Caco-2 (cell line): ENCODE measurements at places on chromosomes 5 and 9. TPM values are rescaled to one million over a fixed set of nuclear protein-coding genes. Genes with fewer than 3 reads are reported as not detected.

The ANKRD18A gene
- 0.16 and 2.6 TPM in 2 replicates for total RNA-seq

The GPBP1 gene
- 100 and 117 TPM in 2 replicates for total RNA-seq

GRCh38 chr9:129185402-129185801 is 7.3 kb upstream of the IER5L start:
- peaks cover 45% of the 10 kb centered on the region for H3K4me1 ChIP-seq
- no peaks in the 10 kb centered on the region for H3K27me3 ChIP-seq
- no peaks in the 10 kb centered on the region for H3K36me3 ChIP-seq
- no peak for DNase-seq
- peak overlapping the region; percentile 5 for H3K27ac ChIP-seq

DNA sequence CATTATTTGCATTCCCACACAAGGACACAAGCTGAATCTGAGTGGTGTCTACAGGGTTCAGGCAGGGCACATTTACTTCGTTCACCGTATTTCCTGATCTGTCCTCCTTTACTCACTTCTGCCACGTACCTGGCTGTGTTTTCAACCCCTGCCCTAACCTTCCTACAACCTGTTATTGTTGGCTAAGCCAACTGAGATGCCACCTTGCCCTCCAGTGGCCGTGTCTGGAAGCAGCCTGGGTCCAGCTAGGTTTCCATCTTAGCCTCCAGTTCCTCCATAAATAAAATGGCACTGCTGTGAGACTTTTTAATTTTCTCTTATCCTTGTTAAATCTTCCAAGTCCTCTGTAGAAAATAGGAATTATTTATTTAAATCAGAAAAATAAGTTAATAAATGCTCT is 64.8 kb downstream of the ATP10B start:
- H3K27ac ChIP-seq: no peak overlapping the region
- no peaks in the 10 kb centered on the region for H3K4me1 ChIP-seq
- peak; percentile 37 for DNase-seq
- H3K27me3 ChIP-seq: no peaks in the 10 kb centered on the region

- no peaks in the 10 kb centered on the region for H3K4me1 ChIP-seq
- H3K4me3 ChIP-seq: no peak overlapping the region
- peaks cover 1% of the 10 kb centered on the region; the same call in 1 of the 2 replicates for H3K36me3 ChIP-seq
Observed at GRCh38 chr9:137270929-137271695, 6.4 kb upstream of the TOR4A start.
